Amniotic stem cell (primary cell): ENCODE measurements at places on chromosomes 5 and 9.
A peak's percentile ranks its signal among the peaks of the same experiment; 100 is the strongest.

DNA sequence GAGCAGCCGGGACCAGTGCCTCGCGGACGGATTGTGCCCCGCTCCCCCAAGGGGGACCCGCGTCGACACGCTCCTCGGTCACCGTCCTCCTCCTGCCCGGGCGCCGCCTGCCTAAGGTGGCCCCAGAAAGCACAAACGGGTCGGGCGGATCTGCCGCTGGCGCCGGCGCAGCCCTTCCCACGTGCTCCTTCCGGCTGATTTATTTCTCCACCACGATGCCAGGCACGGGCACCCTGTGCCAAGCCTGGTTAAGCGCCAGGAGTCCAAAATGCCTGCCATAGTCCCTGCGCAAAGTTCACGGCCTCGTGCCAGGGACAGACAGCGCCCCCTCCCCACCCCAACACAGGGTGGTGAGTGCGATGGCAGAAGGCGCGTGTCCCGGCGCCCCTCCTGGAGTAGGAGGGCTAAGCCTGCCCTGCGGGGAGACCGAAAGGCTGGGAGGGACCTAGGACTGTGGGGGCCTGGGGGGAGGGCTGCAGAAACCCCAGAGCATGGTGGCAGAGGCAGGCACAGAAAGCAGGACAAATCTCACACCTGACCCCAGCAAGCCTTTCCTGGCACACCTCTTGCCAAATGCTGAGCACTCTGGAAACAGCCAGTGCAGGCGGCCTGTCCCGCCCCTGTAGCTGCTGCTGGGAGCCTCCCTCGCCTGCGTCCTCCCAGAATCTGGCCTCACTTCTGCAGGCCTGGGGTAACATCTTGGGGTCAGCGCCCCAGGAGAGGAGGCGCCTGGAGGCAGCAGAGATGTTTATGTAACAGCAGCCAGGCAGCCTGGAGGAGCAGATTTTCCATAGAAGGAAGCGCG lies 1.1 kb upstream of the NOTCH1 start:
- no peak for DNase-seq

GRCh38 chr9:36191290-36191645 lies 547 bp downstream of the CLTA start:
- DNase-seq = no peak

GRCh38 chr9:37141015-37141414 lies 20.6 kb downstream of the ZCCHC7 start:
- DNase-seq = no peak

GRCh38 chr9:127033061-127033460 lies 89.4 kb downstream of the ANGPTL2 start:
- DNase-seq = no peak

GRCh38 chr9:93261281-93261680 lies 77.3 kb downstream of the WNK2 start:
- DNase-seq = no peak

- peak; percentile 10 for DNase-seq
Observed at GRCh38 chr5:148746826-148747535, 79.4 kb upstream of the ADRB2 start.

DNA sequence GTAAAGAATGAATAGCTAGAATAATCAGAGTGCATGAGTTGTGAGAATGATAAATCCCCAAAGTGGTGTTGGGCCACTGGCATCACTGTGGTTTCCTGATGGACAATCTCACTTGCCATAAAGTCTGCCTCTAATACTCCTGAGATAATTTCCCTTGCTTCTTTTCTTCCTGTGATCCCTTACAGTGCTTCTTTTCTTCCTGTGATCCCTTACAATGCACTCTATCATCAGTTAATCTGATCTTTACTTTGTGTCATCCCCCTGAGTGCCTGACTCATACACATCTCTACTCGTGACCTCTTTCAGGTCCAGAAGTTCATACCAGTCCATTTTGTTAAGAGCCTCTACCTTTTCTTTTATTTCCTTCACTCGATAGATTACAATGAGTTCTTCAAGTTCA lies 418.3 kb downstream of the HCN1 start:
- DNase-seq = no peak

GRCh38 chr5:178587763-178588611 lies 2.2 kb downstream of the COL23A1 start:
- no peak for DNase-seq

- DNase-seq = no peak
Observed at GRCh38 chr5:78726571-78726970, 78.0 kb upstream of the LHFPL2 start.

GRCh38 chr5:1526190-1526631 lies 2.5 kb upstream of the LPCAT1 start:
- no peak for DNase-seq

DNA sequence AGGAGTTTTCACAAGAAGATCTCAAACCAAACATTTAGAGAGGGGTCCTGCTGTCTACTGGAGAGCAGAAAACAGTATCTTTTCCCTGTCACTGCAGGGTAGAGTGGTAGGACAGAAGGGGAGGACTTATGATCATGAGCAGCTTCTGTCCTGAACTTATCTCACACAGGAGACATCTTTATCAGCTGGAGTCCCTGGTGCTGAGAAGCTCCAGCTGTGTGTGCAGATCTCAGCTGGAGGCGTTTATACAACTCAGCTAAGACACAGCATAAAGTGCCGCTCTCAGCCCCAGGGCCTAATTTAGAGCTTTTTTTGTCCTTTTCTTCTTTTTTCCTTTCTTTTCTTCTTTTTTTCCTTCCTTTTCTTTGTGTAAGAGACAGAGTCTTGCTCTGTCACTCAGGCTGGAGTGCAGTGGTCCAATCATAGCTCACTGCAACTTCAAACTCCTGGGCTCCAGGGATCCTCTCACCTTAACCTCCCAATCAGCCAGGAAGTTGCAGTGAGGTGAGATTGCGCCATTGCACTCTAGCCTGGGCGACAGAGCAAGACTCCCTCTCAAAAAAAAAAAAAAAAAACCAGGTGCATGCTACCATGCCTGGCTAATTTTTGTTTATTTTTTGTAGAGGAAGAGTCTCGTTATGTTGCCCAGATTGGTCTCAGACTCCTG lies 31.9 kb downstream of the CCDC125 start:
- DNase-seq = no peak

DNA sequence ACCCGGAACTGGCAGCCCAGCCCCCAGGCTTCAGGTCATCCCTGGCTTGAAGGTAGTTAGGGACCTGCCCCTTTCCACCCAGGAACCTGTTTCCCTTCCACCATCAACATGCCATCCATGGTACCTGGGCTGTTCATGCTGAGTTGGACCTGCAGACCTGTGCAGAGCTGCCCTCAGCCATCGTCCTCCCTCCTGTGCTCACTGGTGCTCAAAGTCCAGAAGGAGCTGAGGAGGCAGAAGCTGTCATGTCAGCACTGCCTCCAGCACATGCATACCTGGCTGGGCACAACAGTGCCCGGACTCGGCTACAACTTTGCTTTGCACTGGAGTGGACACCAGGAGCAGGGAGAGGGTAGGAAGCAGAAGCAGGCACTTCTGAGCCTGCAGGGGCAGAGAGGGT lies 36.2 kb downstream of the BTNL8 start:
- DNase-seq = no peak

DNA sequence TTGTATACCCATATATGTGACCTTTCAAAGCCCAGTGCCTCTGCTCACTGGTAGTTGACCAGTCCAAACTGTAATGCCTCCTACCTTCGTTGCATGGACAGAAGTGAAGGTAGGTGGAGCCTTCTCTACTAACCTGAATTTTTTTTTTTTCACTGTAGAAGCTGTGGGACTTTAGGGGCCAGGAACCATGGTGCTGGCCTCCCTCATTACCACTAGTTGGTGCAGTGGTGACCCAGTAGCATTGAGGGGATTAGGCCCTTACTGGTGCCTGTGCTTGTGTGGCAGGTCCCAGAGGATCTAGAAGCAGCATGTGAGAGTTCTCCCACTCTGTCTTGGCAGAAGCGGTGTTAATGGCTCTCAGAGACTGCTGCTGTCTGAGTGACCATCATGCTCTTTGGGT lies 2.3 kb downstream of the RALGPS1 start:
- no peak for DNase-seq

DNA sequence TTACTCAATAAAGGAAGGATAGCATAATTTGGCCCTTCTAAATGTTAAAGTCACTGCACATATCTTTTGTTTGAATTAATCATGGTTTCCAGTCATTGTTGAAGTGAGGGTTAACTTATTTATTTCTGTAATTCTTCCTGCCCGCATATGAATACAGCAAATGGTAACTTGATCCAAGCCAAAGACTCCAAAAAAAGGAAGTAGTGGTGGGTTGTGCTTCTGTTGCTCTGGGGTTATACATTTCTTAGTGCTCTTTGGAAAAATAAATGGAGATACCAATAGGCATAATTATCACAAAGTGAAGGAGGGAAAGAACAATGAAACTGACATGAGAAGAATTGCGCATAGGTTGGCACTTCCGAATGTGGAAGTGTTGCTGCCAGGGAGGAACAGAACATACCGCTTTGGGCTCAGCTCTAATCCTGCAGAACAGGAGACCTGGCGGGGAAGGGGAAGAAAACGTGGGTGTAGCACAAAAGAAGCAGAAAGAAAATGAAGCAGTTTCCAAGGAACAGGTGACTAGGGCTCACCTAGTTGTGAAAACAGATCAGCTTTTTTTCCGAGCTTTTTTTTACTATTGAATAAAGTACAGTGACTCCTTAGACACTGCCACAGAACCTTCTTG lies 69.7 kb upstream of the TAF11L2 start:
- no peak for DNase-seq

GRCh38 chr5:145978708-145979107 lies 42.3 kb downstream of the SH3RF2 start:
- DNase-seq = no peak

DNA sequence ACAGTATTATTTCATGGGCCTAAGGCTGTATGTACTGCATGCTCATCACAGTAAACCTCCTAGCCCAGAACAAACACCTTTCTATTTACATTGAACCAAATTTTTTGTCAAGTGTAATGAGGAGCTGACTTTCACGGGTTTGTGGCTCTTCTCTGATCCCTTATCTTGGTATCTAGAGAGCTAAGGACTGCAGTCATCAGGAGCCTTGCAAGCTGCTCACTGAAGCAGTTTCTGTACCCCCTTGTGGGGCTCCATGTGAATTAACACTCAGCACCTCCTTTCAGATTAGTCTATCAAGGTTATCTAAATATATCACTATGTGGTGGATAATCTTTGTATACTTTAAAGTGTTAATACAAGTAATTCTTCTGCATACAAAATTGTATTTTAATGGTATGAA lies 108.2 kb downstream of the AUH start:
- no peak for DNase-seq

DNA sequence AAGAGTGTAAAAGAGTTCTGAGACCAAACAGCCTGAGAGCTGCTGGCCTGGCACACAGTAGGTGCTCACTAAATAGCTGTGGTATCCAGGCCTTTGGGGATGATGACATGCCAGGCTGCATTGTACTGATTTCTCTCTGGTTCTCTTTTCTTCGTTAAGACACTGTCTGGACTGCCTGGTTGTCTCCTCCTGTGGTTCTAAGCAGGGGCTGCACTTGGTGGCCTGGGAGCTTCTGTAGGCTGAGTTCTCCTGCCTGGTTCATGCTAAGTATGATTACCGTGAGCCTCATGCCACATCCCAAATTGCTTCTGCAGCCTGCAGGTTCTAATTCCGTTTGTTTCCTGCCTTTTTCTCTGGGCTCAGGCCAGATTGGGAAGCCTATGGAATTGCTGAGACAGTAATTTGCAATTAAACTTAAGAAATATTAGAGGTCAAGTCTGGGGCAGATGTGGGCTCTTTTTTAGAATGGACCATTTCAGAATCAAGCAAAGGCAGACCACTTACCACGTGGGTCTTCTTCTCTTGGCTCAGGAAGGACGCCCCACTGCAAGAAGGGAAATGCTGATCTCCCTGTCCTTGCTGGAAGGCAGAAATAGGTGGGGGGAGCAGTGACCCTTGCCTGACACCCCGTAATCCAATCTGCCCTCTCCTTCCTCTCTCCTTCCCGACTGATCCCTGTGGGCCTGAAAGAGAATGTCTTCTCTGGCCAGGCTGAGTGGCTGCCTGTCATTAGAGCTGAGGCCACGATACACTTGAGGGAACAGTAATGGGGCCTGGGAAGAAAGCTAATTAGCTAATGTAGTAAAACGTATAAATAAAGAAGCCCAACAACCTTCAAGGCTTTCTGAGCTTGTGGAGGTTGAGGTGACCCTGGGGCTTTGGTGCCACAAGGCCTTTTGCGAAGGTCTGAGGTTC lies 21.9 kb upstream of the BOD1 start:
- DNase-seq = no peak

DNA sequence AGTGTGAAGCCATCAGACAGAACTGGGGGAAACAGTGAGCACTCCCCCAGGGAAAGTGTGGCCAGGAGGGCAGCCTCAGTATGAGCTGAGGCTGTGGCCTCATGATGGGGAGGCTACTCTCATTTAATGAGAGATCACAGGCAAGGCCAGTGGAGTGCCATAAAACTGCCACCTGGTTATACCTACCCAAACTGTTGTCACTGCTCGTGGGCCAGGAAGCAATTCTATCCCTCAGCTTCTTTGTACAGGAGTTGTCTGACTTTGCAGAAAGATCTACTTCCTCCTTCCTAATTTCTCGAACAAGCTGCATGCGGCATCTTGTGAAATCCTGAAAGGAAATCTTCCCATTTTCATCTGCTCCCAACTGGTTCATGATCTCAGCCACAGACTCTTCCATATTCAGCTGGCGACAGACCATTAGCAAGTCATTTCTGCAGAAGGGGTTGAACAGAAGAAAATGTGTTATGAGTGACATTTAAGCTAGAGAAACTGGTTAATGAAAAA lies 50.0 kb downstream of the TSSK1B start:
- DNase-seq = no peak

GRCh38 chr5:14560091-14560595 lies 21.4 kb upstream of the OTULINL start:
- DNase-seq = no peak

DNA sequence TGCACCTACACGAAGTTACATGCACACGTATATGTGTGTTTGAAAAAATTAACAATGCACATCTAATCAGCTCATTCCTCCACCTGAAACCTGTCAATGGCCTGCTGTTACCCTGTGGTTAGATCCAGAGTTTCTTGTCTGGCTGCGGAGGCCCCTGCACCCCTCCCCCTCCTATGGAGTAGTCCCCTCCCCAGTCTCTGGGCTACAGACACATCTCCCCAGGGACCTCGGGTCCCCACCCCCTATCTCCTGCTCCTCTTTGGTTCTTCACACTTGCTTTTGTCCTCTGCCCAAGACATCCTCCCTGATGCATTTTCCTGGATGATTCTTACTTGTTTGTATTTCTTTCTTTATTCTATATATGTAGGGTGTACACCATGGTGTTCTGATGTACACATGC lies 27.2 kb downstream of the FAM240B start:
- no peak for DNase-seq

GRCh38 chr9:22990349-22990748 lies 543.7 kb downstream of the DMRTA1 start:
- DNase-seq = no peak

- no peak for DNase-seq
Observed at GRCh38 chr9:100720922-100721321, 143.0 kb downstream of the CAVIN4 start.
